Immature natural killer cell (primary cell): ENCODE measurements at places on chromosomes 5 and 9.
A peak's percentile ranks its signal among the peaks of the same experiment; 100 is the strongest.

DNA sequence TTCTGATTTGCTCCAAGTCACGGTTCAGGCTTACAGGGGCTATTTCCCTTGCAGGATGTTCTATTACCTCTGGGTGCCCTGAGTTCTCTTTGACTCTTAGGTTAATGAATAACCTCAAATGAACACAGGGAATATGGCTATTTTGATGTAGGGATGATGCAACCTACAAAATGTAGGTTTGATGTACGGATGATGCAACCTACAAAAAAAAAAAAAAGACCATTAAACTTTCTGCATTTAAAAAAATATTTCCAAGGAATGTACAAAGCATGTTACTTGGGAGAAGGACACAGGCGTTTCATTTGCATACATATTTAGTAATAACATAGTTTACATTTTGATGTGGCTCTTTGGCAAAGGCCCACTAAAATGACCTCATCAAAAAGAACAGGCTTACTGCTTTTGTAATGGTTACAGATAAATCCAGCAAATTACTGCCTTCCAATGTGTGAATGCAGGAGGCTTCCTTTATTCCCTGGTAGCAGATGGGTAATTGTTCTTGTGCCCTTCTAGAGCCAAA lies 36.3 kb downstream of the ZNF474 start:
- no peak for DNase-seq

DNA sequence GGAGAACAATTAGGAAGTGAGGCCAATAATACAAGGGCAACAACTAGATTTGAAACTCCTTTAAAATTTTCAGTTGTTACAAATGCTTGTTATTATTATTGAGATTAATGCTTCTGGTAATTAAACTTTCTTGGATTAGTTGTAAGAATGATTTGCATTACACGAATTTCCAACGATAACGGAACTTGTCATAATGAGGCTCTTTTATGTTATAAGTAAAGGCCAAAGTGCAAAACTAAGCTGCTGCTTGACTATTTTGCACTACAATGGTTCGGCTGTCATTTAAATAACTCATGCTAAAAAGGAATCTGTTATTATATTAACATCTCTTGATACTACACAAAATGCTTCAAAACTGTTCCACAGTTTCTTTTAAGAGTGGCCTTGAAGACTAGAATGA lies 1007.1 kb downstream of the PTPRD start:
- DNase-seq: no peak

DNA sequence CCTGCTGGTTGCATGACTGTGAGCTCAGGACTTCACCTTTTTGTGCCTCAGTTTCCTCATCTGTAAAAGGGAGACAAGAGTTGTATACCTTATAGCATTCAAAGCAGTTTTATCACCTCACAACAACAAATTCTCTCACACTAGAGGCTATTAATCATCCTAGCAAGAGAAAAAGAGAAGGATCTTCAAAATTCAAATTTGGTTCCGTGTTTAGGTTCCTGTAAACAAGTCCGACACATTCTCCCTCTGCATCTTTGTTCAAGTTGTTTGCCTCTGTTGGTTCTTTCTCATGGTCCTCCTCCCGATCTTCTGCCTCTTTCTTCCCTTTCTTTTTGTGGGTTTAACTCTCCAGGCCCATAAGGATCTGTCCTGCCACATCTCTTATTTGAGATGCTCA lies 218.0 kb downstream of the PIK3R1 start:
- no peak for DNase-seq

GRCh38 chr9:21334701-21335632 lies at the start of gene KLHL9:
TSS of gene KLHL9 (minus strand) at chr9:21335404. CDS start at chr9:21334859, 545 bp downstream.
- DNase-seq: peak; percentile 89

DNA sequence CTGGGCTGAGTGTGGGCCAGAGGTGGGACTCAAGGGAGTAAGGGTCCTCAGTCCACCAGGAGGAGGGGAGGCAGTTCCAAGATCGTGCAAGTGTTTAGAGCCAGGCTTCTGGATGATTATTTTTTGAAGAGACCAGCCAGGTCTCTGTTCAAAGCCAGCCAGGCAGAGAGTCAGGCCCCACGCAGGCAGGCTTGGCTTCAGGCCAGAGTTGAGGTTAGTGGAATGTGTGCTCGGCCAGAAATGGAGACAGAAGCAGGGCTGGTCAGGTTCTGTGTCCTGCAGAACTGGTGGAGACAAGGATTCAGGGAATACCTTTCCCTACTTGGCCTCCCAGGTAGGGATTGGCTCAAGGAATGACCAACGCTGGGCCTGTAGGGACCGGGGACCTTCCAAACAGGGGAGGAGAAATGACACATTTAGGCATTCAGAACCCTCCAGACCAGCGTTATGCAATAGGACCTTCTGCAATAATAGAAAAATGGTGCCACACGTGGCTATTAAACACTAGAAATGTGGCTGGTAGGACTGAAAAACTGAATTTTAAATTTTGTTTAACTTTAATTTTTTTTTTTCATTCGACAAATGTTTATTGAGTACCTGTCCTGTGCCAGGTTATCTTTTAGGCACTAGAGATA lies 106.2 kb downstream of the CMYA5 start:
- no peak for DNase-seq

DNA sequence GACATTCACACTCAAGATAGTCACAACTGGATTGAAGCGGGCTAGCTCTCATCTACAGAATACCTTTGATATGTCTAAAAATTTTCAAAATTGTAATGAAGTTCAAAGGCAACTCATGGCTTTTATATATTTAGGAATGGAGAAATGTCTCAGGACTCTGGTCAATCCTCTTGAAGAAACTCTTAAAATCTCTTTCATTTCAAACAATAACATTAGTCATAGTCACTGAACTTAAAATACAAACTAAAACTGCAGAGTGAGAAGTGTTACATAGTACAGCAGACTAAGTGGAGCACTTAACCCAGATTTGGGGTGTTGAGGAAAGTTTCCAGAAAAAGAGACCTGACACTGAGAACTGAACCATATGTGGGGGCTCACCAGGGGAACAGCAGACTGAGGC lies 20.7 kb downstream of the FANCC start:
- DNase-seq: no peak

DNA sequence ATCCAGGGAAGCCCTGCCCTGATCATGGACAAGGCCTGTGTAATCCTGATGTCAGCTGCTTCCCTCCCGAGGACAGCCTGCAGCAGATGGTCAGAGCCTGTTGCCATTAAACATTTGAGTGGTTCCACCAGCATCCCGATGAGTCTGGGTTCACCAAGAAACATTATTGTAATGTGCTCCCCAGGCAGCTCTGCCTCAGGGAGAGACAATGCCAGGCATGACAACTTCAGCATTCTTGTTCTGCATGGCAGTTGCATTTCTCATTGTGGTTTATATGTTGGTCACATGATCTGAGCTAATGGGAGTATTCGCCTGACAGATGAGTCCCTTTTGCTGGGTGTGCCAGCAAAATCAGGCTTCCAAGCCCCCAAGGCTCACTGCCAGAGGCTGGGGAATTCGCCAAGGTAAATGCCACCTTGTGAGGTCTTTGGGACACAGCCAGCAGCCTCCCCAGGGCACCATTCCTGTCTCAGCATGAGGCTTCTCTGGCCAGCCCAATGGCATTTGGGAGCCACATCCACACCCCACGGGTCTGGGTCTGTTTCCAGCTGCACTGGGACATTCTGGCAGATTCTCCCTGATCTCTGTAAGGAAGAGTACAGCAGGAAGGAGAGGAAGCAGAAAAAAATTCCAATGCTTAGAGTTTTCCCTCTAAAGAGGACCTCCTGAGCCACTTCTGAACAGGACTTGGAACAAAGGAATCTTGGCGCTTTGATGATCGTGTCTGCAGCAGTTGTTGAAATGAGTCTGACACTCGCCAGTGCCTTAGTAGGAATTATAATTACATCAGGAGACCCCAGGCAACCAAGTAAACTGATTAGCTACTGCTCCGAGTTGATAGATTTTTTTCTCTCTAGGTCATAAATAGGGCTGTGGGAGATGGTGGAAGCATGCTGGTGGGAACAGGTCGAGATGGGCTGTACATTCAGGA lies 18.7 kb downstream of the KCNIP1 start:
- no peak for DNase-seq

DNA sequence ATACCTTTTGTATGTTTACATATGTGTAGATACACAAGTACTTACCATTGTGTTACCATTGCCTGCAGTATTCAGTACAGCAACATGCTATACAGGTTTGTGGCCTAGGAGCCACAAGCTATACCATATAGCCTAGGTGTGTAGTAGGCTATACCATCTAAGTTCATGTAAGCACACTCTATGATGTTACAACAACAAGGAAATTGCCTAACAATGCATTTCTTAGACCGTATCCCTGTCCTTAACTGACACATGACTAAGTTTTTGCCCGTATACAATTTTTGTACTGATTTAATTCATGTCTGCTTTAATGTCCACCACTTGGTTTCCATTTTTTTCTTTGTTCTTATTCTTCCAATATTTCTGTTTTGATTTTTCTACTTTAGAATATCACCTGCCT lies 18.5 kb downstream of the TNPO1 start:
- DNase-seq: no peak

DNA sequence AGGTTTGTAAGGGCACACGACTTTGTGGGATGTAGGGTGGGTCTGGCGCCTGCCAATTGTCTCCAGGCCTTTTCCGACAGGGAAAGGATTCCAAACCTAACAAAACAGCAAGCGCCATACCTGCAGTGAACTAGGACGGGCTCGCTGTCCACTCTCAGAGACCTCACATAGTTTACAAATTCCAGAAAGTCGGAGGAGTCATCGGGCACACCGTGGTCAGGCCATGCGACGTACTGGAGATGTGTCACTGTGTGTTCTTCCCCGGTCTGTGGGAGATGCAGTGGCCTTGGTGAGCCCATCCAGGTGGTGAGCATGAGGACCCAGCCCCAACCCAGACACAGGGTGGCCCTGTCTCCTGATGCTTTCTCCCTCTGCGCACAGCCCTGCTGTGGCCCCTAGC lies 61.3 kb upstream of the EPB41L4B start:
- DNase-seq: no peak
